Cardiac muscle cell (in vitro differentiated cells and primary cell): ENCODE measurements at places on chromosomes 11 and 22. TPM values are rescaled to one million over a fixed set of nuclear protein-coding genes. Genes with fewer than 3 reads are reported as not detected.

Gene CRYBB3
- total RNA-seq: not detected in 2 replicates

GRCh38 chr11:39668640-39669039, 1790.8 kb downstream of the LRRC4C start:
- H3K27me3 ChIP-seq: no peaks in the 10 kb centered on the region
- DNase-seq: no peak
- H3K36me3 ChIP-seq: no peaks in the 10 kb centered on the region
- H3K4me1 ChIP-seq: no peaks in the 10 kb centered on the region
- no peak overlapping the region for H3K27ac ChIP-seq

Gene PLAAT3
- 7.6 and 10.0 TPM in 2 replicates for total RNA-seq

Gene DEPDC7
- total RNA-seq: 2.6 and 3.8 TPM in 2 replicates

DNA sequence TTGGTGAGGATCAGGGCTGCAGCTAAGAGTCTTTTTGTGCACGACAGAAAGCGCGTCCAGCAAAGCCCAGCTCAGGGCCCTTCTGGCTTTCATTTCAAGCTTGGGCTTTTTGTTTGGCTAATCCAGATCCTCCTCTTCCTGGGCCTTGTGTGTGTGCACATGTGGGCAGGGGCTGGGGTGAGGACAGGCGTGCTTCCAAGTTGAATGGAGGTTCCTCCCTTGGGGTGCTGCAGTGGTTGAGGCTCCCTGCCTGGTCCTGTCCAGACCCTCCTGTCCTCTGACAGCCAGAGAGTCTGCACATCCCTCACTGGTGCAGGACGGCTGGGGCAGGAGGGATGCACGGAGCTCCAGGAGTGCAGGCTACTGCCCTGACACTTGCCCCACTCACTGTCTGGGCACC, 62.0 kb upstream of the NECTIN1 start:
- no peak overlapping the region for H3K27ac ChIP-seq
- H3K4me1 ChIP-seq: no peaks in the 10 kb centered on the region
- DNase-seq: no peak
- H3K4me3 ChIP-seq: no peak overlapping the region
- H3K27me3 ChIP-seq: no peaks in the 10 kb centered on the region

- H3K27me3 ChIP-seq: no peaks in the 10 kb centered on the region
- H3K36me3 ChIP-seq: no peaks in the 10 kb centered on the region
- H3K27ac ChIP-seq: no peak overlapping the region
- H3K4me3 ChIP-seq: no peak overlapping the region
- H3K4me1 ChIP-seq: no peaks in the 10 kb centered on the region
- no peak for DNase-seq
These were observed 52.0 kb upstream of the SHISAL1 start for GRCh38 chr22:44364751-44365130.

- H3K4me3 ChIP-seq: no peak overlapping the region
- H3K27ac ChIP-seq: no peak overlapping the region
- H3K36me3 ChIP-seq: no peaks in the 10 kb centered on the region
- H3K4me1 ChIP-seq: no peaks in the 10 kb centered on the region
These were observed 301.8 kb upstream of the API5 start for GRCh38 chr11:43010042-43010441.

DNA sequence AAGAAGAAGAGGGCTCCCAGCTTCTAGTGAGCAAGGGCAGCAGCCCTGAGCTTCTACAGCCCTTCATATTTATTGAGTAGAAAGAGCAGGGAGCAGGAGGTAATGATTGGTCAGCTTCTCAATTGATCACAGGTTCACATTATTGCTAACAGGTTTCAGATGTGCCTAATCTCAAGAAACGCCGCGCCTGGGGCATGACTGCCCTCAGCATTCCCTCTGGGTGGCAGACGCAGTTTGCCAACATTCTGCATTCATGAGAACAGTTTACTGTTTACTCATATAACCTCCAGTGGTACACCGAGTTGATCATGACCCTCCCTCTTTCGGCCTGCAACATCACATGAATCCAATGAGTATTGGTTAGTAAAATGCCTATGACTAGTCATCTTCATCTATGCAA, 4.7 kb upstream of the ZNF74 start:
- H3K27me3 ChIP-seq: no peaks in the 10 kb centered on the region
- H3K4me1 ChIP-seq: no peaks in the 10 kb centered on the region
- H3K27ac ChIP-seq: no peak overlapping the region
- H3K36me3 ChIP-seq: no peaks in the 10 kb centered on the region
- no peak for DNase-seq

GRCh38 chr11:69817265-69818230, 1.7 kb downstream of the FGF3 start:
- H3K27ac ChIP-seq: no peak overlapping the region
- H3K36me3 ChIP-seq: no peaks in the 10 kb centered on the region
- H3K4me1 ChIP-seq: peaks cover 6% of the 10 kb centered on the region
- peaks cover 80% of the 10 kb centered on the region for H3K27me3 ChIP-seq

GRCh38 chr11:13126430-13126829, 117.3 kb downstream of the RASSF10 start:
- H3K27me3 ChIP-seq: no peaks in the 10 kb centered on the region
- no peak overlapping the region for H3K27ac ChIP-seq
- no peak overlapping the region for H3K4me3 ChIP-seq
- no peaks in the 10 kb centered on the region for H3K36me3 ChIP-seq

- no peak for DNase-seq
- no peaks in the 10 kb centered on the region for H3K27me3 ChIP-seq
- H3K36me3 ChIP-seq: no peaks in the 10 kb centered on the region
- no peak overlapping the region for H3K4me3 ChIP-seq
- peaks cover 26% of the 10 kb centered on the region for H3K4me1 ChIP-seq
- H3K27ac ChIP-seq: no peak overlapping the region
These were observed 230.9 kb upstream of the UBASH3B start for GRCh38 chr11:122424636-122425035.

DNA sequence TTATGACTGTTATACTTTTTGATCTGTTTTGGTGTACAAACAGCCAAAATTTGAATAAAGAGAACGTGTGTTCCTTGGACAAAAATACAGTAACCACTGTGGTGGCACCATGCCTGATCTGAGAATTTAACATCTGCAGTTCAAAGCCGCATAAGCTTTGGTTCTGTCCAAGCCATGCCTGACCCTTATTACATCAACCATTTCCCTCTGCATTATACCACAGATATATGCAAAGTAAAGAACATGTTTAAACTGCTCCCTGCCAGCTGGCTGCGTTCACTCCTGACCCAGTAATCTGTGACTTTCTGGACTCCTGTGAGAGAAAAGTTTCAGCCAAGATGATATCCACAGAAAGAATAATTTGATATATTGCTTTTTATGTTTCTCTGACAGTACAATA, 890.5 kb upstream of the ANO3 start:
- no peak overlapping the region for H3K27ac ChIP-seq
- no peaks in the 10 kb centered on the region for H3K4me1 ChIP-seq
- no peaks in the 10 kb centered on the region for H3K36me3 ChIP-seq
- DNase-seq: no peak
- H3K4me3 ChIP-seq: no peak overlapping the region

GRCh38 chr22:29310863-29311339, 4.5 kb downstream of the GAS2L1 start:
- no peaks in the 10 kb centered on the region for H3K36me3 ChIP-seq
- DNase-seq: no peak
- no peak overlapping the region for H3K4me3 ChIP-seq

- H3K36me3 ChIP-seq: no peaks in the 10 kb centered on the region
- peaks cover 8% of the 10 kb centered on the region for H3K4me1 ChIP-seq
- H3K27ac ChIP-seq: no peak overlapping the region
- H3K4me3 ChIP-seq: no peak overlapping the region
These were observed 2.9 kb downstream of the C11orf87 start for GRCh38 chr11:109424901-109425300.
